ENCODE measurements at places on chromosomes 1 and 21.
A peak's percentile ranks its signal among the peaks of the same experiment; 100 is the strongest.

DNA sequence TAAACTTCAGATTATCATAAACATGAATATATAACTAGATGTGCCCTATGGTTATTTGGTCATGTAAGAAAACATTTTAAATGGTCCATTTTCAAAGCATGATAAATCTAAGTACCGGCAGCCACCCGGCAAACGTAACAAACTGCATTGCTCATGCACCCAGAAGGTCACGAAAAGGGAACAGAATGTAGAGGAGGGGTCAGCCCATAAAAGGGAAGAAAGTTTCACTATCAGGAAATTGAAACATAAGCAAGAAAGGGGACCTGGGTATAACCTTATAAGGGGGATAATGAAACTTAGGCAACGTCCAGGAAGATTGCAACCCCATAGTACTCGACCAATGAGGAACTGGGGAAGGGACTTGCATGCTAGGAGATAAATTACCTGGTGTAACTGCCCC is 421.2 kb upstream of the ZRANB2 start:
- no peak for DNase-seq

DNA sequence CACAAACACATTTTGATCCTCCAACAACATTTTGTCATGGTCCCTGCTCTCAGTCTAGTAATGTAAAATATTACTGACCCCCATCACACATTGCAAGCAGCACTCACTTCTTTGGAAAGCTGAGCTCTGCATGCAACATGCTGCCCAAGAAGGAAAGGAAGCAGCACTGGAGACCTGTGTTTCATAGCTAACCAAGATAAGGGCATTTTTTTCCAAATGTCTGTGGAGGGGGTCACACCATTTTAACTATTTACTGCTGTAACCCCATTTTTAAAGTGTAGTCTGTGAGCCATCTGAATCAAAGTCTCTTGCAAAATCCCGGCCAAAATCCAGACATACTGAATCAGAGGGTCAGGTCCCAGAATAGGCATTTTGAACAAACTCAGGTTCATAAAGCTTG is 4.5 kb upstream of the RASSF5 start:
- DNase-seq: no peak

DNA sequence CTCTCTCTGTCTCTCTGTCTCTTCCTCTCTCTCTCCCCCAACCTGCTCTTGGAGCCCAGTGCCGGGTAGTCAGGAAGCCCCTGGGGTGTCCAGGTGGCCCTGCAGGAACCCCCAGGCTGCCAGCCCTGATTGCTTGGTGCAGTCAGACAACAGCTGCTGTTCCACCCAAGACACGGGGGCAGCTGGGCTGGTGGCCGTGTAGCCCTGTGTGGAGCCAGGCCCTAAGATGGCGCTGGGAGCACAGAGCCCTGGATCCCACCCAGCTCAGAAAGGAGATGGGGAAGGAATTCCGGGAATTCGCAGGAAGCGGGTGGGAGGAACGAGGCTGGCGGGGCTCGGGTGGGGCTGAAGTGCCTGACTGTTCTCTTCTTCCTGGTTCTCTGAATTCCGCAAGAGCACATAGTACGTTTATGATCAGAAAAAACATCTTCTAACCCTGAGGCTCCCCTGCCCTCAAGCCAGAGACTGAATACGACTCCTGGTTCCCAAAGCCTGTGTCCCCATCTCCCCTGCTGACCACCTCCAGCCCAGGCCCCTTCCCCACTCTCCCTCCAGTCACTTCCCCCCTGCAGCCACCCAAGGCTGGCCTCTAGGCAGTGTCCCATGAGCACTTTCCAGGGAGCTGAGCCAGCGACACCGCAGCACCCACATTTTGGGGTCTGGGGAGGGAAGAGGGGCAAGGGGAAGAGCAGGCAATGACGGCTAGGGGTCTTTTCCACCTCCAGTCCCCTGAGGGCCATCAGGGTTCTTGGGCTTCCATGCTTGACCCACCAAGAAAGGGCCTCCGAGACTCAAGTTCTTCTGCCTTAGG is 55.0 kb downstream of the WNT9A start:
- no peak for DNase-seq

- no peak for DNase-seq
These were observed 22.0 kb upstream of the BLACAT1 start for GRCh38 chr1:205477759-205478247.

GRCh38 chr1:78291872-78292271 is 198.9 kb upstream of the PTGFR start:
- no peak for DNase-seq

DNA sequence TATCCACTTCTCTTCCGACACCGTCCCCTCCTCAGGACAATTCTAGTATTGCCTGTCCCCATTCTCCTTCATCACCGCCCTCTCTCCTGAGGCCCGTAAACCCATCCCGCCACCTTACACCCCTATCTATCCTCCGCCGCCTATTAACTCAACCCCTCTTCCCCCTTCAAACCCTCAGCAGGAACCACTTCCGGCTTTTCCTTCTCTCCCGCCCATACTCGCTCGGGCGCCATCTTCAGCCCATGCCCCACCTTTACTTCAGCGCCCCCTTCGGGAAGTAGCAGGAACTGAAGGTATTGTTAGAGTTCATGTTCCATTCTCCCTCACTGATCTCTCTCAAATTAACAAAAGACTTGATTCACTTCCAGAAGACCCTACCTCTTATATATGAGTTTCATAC is 31.6 kb downstream of the VN1R5 start:
- DNase-seq: no peak

- no peak for DNase-seq
These were observed at the start of gene DDR2 for GRCh38 chr1:162632217-162632666. DDR2 (plus strand) TSS chr1:162632464; CDS start chr1:162719064, 86,600 bp downstream.

GRCh38 chr1:16605532-16606505 is 7.5 kb downstream of the NBPF1 start:
- DNase-seq: no peak

DNA sequence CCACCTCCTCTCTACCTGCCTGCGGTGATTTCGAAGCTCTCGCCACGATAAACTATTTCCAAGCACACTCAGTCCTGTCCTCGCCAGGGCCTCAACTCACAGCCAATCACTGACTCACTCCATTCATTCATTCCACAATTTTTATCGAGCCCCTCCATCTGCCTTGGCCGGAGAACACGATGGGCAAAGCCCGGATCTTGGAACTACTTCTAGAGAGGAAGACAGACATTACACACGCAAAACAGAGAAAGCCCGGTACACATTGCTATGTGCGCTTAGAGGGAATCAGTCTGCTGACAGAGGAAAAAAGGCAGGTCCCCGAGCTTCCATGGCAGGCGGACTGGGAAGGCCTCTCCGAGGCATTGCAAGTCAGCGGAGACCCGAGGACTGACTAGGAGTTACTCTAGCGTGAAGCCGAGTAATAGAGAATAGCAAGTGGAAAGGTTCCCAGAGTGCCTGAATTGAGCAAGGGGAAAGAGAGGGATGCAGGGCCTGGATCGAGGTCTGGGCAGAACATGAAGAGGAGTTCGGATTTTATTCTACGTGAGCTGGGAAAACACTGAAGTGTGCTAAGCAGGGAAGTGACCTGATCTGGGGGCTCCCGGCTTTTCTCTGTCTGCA is 54.2 kb upstream of the DNAJC6 start:
- no peak for DNase-seq

- DNase-seq: no peak
These were observed 412.2 kb downstream of the KIF26B start for GRCh38 chr1:245566952-245567351.

GRCh38 chr1:9860887-9861286 is 37.1 kb upstream of the CLSTN1 start:
- no peak for DNase-seq

GRCh38 chr1:203992440-203992839 is 80.5 kb upstream of the SOX13 start:
- DNase-seq: no peak

DNA sequence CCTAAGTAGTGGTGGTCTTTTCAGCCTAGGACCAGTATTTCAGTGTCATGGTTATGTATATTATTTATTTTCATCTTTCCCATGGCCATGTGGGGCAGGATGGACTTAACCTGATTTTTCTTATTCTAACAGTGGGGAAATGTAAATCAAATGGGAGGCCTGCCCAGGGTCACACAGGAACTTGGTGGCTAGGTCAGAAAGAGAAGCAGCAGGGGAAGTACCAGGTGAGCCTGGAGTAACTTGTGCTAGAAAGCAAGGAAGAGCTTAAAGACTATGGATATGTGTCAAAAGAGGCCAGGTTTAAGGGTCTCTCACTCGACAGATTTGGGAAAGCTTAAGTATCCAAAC is 936 bp downstream of the ZFP69B start:
- no peak for DNase-seq

GRCh38 chr1:231395076-231395997 is 26.8 kb downstream of the EGLN1 start:
- no peak for DNase-seq

DNA sequence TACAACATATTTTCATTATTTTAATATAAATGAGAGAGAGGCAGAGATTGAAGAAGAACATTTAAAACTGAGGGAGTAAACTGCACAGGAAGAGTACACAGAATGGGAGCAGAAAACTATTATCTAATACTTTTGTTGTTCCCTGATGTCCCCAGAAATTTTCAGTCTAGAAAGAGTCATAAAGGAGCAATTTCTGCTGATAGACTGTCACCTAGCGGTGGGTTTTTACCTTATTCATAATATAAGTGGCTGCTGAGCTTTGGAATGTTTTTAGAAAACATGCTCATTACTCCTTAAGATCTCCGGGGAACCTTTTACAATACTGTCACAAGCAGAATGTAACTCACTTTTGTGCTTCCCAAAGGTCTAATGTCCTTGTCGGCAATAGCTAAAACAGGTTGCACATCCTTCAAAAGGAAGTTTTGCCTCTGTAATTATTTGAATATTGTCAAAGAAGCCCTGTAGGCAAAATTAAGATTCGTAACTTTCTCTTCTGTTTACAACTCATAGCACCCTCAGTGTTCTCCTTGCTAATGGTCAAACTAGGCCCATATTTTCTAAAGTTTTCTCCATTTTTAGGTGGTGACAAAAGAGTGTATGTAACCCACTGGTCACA is 4.9 kb upstream of the NPL start:
- no peak for DNase-seq

DNA sequence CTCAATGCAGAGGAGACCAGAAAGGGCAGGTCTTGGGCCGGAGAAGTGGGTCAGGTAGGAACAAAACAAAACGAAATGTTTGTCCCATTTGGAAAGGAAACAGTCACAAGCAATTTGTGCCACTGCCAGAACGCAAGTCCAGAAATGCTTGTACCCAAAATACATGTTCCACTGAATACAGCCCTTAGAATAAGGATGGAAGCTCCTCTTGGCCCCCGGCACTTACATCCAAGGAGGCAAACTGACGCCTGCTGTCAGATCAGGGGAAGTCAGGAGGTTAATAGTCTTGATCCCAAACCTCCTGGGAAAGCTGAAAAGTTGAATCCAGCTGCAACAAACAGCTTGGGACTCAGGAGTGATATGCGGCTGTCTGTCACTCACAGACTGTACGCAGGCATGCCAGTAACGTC is 75.9 kb upstream of the GALNT2 start:
- DNase-seq: no peak

GRCh38 chr21:45990049-45990711 is 8.6 kb downstream of the COL6A1 start:
- DNase-seq: no peak

- DNase-seq: no peak
These were observed 66.0 kb downstream of the OLIG1 start for GRCh38 chr21:33135925-33136324.

GRCh38 chr1:240928265-240928664 is 316.3 kb upstream of the GREM2 start:
- no peak for DNase-seq

DNA sequence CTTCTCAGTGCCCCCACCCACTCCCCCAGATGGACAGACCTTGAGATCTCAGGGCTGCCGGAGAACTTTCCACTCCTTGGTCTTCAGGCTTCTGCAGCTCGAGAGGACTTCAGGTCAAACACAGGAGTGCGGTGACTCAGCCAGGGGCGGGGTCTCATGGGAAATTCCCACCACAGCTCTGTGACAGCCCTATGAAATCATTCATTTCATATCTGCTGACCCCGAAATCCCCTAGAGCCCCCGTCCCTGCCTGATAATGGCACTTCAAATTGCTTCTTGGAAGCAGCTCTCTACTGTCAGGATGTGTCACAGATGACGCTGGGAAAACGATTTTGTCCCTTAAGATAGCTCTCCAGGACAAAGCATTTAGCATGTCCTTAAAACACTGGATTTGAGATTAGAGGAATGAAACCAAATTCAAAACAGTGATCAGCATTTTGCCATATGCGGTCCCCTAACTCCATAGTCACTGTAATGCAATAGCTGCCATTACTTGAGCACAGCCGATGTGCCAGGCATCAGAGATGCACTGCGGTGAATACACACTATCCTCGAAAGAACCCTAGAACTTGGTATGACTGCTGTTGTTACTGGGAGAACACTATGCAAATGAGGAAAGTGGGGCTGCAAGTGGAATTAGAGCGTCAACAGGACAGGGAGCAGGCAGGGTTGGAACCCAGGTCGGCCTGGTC is at the start of gene TNFRSF9:
Gene TNFRSF9, minus strand, starts transcription at position 95 of the 692 bp plus-strand sequence. CDS start 845 bp downstream, outside the sequence.
- peak; percentile 33 for DNase-seq

DNA sequence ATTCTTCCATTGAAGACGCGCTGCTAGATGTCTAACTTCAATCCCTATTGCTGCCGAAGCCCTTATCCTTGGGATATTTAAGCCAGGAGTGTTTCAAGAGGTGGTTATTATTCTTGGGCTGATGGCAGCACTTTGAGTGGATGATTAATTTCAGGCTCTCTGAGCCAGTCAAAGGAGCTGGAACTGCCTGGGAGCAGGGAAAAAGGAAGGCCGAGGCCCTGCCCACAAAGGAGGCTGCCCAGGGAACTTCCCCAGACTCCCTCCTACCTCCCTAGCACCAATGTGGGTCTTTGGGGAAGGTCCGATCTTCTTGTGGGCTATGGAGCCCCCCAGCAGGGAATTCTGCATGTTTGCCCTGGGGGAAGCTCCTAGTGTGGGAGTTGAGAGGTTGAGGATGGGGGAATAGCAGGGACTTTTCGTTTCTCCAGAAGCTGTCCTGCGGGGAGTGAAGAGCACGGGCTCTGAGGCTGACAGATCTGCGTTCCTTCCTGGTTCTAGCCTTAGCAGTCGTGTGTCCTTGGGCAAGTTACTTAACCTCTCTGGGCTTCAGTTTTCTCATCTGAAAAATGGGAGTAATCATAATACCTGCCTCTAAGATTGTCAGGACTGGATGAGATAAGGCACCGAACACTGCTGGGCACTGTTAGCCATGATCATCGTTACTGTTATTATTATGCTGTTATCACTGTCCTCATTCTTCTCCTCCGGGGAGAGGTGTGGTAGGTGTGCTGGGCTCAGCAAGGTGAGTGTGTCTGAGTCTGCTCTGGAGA is 6.3 kb downstream of the KCNQ4 start:
- no peak for DNase-seq

GRCh38 chr1:87702455-87702854 is 373.8 kb downstream of the LMO4 start:
- no peak for DNase-seq

DNA sequence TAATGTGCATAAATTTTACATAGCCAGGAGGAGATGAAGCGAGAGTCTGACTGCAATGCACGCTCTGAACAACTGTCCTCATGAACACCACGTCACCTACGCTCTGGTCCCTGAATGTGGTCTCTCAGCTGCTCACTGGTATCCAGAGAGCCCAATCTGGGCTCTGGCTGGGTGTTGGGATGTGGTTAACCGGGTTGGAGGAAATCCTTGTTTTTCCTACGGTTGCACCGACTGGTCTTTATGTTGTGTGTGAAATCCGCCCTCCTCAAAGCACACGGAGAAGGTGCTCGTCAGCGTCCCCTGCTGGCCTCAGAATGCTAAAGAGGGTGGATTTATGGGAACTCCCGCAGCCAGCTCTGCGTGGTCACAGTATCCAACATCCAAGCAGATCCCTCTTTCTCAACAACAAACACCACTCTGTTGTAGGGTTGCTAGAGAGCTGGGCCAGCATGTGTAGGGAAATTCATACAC is 51.8 kb upstream of the FAM89A start:
- DNase-seq: no peak
